ENCODE measurements at places on chromosomes 2 and 18.

GRCh38 chr2:197633109-197633657 is 42.2 kb downstream of the RFTN2 start:
- DNase-seq: no peak

GRCh38 chr2:9397201-9397600 is 26.1 kb downstream of the ITGB1BP1 start:
- no peak for DNase-seq

- no peak for DNase-seq
These were observed 241.4 kb upstream of the ACVR2A start for GRCh38 chr2:147603447-147603846.

GRCh38 chr2:29024882-29025430 is 43.9 kb downstream of the TOGARAM2 start:
- DNase-seq: no peak

DNA sequence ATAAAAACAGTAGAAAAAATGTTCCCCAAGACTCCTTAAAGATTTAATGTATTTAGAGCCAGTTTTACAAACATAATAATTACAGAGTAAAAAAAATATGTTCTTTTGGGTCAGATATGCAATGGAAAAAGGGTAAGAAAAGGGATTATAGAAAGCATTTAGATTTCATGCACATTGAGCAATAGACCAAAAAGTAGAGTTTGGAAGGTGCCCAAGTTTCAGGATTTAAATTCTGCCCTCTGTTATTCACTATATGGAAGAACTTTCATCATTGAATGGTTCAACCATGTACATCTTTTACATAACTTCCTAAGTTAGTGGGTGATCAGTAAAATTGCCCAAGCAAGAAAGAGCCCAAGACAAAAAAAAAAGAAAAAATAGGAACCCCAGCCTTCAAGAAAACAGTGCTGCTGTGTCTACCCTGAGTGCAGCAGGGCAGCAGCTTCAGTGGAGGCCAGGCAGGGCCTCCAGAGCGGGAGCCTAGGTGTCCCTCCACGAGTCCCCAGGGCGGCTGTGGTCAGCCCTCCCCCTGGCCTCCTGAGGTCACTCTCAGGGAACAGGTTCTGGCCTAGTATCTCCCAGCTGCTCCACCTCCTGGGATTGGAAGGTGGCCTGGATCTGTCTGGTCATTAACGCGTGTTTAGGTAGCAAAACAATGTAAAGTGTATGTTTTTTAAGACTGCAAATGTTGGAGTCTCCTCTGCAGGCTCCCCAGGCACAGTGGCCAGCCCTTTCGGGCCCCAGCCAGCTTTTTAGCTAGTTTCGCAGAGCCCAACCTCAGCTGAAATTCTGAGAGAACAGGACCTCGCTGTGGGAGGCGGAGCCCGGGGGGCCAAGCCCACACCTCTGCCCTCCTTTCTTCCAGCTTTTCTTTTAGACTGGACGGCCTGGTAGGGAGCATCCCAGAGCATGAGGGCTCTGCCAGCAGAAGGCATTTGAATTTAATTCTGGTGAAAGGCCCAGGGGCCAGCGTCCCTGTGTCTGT is 77.3 kb downstream of the TEX51 start:
- no peak for DNase-seq

DNA sequence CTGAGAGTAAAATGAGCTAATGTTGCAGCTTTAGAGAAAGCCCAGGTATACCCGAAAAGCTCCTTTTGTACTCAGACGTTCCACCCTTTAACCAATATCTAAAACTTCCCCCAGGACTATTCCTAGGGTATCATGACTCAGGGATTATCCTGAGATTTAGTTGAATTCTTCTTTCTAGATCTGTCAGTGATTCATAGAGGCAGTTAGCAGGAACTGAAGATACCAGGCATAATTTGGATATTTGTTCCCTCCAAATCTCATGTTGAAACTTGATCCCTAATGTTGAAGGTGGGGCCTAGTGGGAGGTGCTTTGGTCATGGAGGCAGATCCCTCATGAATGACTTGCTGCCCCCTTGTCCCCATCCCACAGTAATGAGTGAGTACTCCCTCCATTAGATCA is 161.2 kb upstream of the LRP1B start:
- DNase-seq: no peak

DNA sequence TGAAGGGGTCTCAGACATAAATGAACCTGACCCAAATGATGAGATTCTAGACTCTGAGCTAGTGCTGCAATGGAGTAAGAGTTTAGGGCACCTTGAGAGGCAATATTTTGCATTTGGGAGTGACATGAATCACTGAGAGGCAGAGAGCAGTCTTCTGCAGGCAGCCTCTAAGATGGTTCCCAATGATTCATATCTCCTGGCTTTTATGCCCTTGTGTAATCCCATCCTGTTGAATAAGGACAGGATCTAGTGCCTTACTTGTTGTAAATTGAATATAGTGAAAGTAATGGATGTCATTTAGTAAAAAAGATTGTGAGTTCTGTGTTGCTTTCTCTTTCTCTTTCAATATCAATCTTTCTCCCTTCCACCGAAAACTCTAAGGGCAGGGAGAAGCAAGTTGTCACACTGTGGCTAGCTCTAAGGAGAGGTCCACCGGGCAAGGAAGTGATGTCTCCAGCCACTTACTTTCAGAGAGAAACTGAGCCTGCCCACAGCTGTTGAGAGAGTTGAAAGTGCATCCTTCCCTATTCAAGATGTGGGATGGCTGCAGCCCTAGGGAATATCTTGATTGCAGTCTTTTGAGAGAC is 144.7 kb downstream of the TRIB2 start:
- no peak for DNase-seq

GRCh38 chr2:180647621-180648020 is 332.8 kb upstream of the UBE2E3 start:
- DNase-seq: no peak

DNA sequence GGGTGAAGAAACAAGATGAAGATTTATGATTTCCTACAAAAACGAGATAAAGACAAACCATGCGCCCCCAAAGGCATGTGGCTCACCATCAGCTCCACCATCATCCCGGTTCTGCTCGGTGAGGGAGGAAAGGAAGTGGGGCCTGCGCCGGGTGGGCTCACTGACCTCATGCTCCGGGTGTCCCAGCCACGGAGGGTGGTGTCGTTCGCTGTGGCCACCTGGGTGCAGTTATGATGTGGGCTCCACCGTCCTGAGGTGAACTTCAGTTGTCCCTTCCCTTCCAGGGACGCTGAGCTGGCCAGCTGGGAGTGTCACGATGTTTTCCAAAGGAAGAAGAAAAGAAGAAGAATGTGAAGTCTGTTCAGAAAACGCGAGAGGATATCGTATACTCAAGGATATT is 180.9 kb downstream of the EIPR1 start:
- DNase-seq: no peak

GRCh38 chr2:39050109-39050508 is 70.7 kb downstream of the SOS1 start:
- DNase-seq: no peak

GRCh38 chr2:42663106-42663780 is 94.8 kb downstream of the MTA3 start:
- peak; percentile 44 for DNase-seq

- DNase-seq: no peak
These were observed 165.0 kb downstream of the ASB1 start for GRCh38 chr2:238591732-238592131.

- no peak for DNase-seq
These were observed 37.4 kb upstream of the PPP1R1C start for GRCh38 chr2:181948227-181948626.

DNA sequence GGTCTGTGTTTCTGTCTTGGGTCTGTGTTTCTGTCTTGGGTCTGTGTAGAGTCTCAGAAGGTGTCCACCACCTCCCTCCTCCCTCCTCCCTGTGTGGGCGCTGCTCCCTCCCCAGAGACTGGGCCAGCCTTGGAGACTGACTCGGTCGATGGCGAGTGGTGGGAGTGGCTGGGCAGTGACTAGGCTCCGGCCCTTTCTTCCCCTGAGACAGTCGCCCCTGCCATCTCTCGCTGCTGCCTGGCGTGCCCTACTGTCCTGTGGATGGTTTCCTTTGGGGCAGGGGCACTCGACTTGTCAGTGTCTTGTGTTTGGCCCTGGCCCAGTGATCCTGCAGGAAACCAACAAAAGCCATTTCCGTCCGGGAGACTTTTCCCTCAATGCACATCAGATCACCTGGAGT is 215.8 kb downstream of the NDUFA10 start:
- no peak for DNase-seq

DNA sequence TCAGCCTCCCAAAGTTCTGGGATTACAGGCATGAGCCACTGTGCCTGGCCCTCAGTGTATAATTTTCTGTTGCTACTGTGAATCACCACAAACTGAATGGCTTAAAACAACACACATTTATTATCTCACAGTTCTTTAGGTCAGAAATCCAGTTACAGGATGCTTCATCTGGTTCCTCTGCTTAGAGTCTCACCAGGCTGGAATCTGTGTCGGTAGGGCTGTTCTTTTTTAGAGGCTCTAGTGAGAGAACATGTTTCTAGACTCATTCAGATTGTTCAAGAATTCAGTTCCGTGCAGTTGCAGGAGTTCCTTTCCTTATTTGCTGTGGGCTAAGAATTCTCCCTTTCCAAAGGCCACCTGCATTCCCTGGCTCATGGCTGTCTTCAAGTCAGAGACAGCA is 22.2 kb downstream of the CCDC121 start:
- DNase-seq: no peak

DNA sequence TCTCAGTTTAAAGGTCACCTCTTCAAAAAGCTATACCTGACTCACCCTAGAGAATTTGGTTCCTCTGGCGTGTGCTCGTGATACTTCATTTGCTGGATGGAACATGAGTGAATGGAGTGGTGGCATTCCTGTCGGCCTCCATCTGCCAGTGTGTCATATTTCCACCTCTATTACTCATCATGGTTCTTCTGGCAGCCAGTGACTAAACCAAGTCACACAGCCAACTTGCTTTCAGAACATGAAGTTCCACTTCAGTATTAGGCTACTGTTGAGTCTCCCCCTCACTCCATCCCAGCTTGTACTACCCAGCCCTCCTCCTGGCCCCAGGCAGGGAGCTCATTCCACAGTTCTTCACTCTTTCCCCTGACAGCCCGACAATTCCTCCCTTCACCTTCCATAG is 169.8 kb downstream of the MREG start:
- no peak for DNase-seq

- DNase-seq: no peak
These were observed 19.2 kb downstream of the FN1 start for GRCh38 chr2:215416656-215417055.

DNA sequence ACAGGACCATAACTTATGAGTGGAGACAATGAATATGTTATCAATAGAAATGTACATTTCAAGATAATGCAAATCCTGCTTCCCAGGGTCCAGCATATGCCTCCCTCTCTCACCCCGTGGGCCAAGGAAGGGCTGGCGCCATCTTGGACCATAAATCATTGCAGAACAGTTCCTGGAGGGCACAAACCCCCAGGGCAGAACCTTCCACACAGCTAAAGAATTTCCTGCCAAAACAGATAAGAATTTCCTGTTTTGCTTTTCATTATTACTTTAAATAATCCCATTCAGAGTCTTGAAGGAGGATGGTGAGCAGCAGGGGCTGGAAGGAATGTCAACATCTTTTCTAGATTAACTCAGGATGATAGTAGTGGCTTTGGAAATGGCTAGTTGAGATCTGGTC is 53.7 kb downstream of the EHD3 start:
- DNase-seq: no peak

GRCh38 chr2:121090088-121090715 is 194.8 kb downstream of the TFCP2L1 start:
- no peak for DNase-seq

DNA sequence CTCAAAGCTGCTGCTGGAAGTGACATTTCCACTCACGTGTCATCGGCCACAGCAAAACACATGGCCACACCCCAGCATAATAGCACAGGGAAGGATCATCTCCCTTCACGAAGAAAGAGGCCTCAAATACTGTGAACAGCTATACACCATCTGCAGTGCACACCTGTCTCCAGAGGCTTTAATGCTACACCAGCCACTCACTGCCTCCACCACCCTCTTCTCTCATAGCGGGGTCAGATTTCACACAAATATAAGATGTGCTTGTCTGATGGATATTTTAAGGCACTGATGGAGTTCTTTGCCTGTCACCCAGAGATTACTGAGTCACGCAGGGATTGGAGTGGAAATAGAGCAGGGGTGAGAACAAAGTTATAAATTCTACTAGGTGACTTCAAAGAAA is 374.0 kb downstream of the ZNF516 start:
- DNase-seq: no peak

- DNase-seq: no peak
These were observed 167.1 kb downstream of the SLC8A1 start for GRCh38 chr2:40284797-40285196.

DNA sequence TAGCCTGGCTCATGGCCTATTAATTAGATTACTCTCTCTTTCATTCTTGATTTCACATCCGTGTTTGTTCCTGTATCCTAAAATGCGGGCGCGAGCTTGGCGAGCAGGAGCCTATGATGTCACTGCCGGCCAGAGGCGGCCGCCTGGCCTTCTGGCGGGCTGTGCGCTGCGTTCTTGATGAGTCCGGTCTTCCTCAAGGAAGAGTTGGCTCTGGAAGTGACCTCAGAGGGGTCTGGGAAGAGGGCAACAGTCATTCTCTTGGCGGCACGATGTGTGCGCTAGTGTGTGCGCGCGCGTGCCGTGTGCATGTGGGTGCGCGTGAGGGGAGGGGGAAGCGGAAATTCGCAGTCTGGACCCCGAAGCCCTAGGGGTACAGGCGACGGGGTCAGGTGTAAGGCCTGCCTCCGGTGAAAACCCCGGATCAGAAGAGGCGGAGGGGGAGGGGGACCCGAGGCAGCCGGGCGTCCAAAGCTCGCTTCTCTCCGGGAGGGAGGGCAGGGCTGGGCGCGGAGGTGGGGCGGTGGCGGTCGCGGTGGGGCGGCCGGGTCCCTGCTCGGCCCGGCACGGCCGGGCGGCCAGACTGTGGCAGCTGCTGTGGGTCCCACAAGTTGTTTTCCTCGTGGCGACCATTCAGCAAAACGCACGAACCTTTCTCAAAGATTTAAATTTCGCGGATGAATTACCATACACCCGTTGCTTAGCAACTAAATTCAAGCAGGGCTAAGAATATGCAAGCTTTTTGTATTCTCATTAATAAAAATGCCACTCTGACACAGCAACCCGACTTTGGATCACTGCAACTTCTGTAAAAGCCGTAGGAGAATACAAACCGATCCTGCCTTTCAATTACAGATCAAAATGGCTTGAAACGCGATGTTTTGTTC is 8.4 kb downstream of the POU3F3 start:
- DNase-seq: no peak
